ELF-1 (cell line): ENCODE measurements at places on chromosomes 16 and 17.

DNA sequence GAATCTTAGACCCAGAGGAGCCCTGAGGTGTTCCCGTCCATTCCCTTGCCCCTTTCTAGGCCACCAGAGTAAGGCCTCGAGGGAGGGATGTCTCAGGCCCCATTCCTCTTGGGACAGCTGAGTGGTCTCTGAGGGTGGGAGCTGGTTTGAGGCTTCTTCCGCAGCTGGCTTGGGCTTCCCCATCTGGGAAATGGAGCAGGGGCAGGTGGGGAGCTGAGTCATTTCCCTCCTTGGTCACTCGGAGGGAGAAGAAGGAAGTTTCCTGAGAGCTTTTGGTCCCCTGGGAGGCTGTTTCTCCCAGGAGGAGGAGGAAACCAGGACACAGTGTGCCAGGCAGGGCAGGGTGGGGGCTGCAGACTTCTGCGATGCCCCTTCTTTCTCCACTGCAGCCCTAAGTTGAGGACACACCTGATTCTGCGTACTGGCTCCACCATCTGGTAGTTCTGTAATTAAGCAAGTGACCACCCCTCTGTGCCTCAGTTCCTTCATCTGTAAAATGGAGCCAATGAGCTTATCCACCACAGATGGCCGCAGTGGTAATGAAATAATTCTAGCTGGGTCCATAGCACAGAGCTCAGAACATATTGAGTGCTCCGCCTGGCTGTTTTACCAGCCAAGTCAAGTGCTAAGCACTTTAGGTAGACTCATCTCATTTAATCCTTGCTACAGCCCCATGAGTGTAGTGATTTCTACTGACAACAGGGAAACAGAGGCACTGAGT, 1.6 kb upstream of the KCNJ12 start:
- no peak for DNase-seq

- no peak for DNase-seq
Observed at GRCh38 chr16:51048544-51048943, 102.5 kb downstream of the SALL1 start.

GRCh38 chr17:28388106-28388505, 16.6 kb downstream of the SARM1 start:
- DNase-seq, result no peak

DNA sequence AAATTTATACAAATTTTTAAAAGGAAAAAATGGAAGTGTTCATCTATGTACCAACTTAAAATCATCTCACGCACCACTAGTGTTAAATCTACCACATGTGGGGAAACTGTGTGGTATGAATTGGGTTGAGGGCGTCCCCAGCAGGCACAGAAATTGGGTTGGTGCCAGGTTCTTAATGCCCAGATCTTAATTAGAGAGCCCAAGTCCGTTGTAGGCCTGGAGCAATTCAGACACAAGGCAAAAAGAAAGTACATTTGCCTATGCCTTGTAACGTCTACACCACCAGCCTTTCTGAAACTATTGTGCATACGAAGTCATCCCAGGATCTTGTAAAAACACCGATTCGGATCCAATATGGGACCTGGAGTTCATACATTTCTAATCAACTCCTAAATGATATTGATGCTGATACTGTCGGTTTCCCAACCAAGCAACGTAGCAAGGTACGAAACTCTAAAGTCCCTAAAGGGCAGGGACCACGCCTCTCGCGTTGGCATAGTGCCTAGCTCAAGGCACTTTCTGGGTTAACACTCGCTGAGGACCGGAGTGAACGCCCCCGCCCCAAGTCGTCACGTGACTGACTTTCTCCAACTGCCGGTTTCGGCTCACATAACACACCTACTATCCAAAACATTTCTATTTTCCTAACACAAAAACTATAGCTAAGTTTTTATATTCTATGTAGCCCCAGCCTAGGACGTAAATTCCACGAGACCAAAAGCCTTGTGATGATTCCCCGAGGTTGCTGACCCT, 945 bp upstream of the UQCRC2 start:
- peak; percentile 75 for DNase-seq

DNA sequence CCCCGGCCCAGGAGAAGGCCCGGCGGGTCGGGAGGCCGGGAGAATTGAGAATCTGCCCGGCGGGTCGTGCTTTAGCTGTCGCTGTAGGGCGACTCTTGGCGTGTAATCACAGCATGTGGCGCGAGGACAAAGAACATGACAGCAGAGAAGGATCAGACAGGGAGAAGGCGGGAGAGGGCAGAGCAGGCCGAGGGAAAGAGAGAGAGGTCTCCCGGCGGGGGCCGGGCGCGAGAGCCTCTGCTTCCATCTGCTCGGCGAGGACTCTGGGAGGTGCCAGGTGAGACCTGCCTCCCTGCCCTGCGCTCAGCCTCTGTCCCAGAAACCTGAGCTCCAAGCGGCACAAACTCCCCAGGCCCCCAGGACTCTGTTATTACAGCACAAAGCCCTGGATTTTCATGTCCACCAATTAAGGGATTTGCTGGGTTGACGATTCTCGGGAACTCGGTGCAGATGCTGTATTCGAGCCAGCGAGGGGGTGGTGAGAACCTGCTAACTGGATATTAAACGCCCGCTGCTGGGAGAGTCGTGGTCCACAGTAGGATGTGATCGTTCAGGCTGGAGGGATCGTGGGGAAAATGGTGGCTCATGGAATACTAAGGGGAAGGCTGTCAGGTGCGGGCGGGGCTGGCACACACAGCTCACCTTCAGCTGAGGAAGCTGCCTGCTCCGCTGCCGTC, 172.0 kb upstream of the CIBAR2 start:
- DNase-seq, result peak; percentile 86

GRCh38 chr16:86044881-86045590, 146.1 kb downstream of the IRF8 start:
- DNase-seq, result no peak

- DNase-seq, result no peak
Observed at GRCh38 chr16:84323606-84324005, 28.9 kb downstream of the WFDC1 start.

DNA sequence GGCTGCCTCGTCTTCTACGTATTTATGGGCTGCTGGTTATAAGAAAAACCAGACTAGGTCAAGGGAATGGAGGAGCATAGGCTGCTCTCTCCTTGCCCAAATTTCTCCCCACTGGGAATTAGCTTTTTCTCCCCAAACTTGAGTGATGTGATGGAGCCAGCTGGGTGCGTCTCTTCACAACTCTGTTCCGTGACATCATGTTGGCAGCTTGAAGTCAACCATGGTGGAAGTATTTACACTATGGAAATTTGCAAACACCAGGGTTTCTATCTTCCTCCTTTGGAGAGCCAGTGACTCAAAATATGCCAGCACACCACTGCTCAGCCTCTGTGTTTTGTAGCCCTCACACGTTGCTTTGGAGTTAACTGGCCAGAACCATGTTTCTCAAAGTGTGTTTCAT, 78.1 kb downstream of the OR1D5 start:
- DNase-seq, result no peak

DNA sequence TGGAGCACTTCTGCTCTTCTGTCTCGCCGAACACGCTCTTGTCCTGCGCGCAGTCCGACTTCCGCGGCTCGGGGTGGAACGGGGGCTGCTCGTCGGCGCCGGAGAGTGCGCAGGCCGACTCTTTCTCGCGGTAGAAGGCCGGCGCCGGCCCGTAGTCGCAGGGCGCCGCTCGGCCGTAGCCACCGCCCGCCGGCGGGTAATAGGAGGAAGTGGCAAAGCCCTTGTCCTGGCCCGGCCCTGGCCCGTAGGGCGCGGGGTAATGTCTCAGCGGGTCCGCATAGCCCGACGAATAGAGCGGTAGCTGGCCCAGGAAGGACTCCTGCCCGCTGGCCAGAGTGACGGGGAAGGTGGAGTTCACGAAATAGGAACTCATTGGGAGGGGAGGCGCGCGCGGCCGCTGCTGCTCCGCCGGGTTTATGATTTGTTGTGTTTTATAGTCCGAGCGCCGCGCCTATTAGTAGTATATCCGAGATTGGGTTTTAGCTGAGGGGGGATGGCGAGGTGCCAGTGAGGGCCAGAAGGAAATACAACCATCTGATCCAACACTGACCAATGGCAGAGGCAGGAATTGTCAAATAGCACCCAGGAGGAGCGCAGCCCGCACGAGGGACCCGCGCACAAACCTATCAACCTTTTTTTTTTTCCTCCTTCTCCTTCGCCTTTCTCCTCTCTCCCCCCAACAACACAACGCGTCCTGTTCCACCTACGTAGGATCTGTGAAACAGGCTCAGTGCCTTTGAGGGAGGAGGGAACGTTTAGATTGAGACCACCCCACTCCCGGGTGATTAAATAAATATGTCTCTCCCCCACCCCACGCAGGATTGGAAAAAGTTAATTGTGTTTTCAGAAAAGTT, 4.4 kb upstream of the HOXB5 start:
- peak; percentile 67 for DNase-seq

GRCh38 chr17:50570528-50570927, 10.0 kb downstream of the CACNA1G start:
- DNase-seq, result peak; percentile 43

DNA sequence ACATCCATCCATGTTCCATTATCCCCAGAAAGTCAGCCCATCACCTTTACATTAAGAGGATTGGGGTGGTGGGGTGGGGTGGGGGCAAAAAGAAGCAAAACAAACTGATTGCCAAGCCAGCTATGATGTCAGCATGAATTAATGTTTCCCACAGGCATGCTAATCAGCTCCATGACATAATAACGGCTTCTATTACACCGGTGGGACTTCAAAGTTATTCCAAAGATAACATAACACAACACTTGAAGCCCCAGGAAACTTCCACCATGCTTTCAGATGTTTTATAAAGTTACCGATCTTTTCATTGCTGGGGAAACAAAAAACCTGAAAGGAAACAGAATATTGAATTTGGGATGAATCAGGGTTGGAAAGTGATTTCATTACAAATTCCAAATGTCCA, 155.9 kb upstream of the IRX5 start:
- no peak for DNase-seq

DNA sequence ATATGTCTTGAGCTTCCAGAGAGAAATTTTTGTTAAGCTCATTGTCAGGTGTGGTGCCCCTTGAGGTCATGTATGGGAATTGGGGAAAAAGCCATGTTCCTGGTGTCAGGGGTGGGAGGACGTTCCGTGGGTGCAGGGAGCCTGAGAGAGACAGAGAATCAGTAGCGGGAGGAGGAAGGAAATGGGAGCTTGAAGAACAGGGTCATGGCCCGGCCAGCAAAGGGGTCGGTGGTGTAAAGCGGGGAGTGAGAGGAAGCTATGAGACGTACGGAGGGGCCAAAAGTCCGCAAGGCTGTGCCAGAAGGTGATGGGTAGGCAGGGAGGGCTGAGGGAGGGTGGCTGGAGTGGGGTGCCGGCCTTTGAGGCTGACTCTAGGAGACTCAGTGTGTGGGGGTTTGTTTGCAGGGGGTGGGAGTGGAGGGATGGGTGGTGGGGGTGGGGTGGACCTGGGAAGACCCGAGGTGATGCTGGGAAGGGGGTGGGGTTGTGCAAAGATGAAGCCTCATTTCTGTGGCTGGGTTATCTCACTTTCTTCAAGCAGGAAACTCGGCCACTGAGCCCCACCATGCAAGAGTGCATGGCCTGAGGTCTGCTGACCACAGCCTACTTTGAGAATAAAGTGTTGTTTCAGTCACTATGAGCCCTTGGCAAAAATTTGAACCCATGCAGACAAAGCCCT, 63.6 kb downstream of the PLCG2 start:
- DNase-seq, result no peak

- peak; percentile 61 for DNase-seq
Observed at GRCh38 chr16:65120831-65121721, 787 bp downstream of the CDH11 start.

DNA sequence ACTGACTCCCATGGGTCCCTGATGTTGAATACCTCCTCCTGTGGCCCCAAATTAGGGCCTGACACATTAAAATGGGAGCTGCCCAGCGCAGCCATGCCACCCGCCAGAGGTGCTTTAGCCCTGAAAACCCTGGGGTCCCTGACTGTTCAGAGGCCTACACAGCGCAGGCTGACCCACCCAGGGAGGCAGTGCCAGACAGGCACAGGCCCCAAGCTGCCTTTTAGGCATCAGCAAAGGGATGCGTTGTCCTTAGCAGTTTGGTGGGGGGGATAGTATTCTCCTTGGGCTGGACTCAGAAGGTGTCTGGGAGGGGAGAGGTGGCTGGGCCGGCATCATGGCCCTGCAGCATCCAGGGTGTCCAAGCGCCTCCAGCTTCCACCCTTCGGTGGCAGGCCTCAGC, 1.4 kb downstream of the RAPGEFL1 start:
- DNase-seq, result no peak

DNA sequence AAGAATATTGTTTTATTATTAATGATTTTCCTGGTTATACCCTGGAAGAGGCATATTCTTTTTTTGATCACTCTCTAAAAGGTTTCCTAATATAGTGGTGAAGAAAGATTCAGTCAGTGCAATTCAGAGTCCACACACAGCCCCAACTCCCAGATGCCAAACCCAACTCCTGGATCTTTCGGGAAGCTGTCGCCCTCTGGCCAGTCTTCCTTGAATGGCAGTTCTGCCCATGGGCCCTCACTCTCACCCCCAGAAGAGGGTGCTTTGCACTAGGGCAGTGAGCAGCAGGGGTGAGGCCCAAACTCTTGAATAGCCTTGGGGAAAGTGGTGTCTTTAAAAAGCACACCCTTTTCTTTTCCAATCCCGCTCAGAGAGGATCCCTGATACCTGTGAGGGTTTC, 11.0 kb downstream of the KRT32 start:
- DNase-seq, result peak; percentile 10

DNA sequence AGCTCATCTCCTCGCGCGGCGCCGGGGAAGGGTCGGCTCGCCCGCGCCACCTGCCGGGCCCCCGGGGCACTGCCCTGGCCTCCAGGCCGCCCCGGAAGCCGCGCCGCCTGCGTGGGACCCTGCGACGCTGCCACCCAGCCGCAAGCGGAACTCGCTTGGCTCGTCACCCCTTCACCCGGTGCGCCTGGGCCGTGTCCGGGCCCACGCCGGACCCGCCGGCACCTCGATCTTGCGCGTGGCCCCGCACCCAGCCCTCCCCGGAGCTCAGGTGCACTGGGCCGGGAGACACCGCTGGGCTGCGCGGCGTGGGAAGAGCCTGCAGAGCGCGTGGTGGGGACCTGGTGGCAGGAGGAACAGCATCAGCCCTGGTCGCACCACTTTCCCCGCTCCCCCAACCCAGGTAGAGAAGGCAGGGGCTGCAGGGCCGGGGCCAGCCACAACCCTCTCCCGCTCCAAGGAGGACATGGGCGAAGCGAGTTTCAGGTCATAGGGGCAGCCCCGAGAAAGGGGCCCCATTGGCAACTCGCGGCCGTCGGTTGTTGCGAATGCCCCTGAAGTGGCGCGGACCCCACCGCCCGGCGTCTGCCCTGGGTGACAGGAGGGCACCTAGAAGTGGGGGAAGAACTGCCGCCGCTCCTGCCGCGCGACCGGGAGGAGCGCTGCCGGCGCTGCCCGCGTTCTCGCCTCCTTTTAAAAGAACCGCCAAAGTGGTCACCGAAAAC, 363 bp upstream of the MIF4GD start:
- DNase-seq, result peak; percentile 67
